COLO829 (cell line): ENCODE measurements at places on chromosomes 12 and 14.

GRCh38 chr14:59631237-59631636, 54.6 kb upstream of the CCDC175 start:
- DNase-seq, result peak; percentile 21

DNA sequence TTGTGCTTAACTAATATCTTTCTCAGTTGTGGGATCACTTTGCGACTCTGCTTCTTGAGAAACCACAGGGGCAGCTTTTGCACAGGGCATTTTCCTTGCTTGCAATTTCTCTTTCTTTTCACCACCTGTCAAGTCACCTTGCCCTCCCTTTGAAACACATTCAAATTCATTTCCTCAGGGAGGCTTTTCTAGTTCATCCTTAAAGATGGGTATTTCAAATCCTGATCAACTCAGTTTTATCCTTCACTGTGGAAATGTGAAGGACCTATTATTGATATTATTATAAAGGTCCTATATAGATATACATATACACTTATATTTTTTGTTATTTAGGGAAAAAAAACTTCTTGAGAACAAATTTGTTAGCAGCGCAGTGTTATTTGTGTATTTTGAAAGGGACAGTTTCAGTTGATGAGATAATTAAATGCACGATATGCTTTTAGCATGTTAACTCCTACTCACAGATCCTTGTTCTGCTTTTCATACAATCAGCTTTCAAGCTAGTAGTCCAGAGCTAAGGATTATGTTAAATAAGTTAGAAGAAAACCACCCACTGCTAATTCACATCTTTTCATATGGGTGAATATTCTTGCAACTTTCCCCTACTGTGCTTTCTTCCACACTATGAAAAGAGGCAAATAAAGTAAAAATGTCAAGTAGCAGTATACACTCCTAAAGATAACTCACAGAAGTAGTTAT, 501.4 kb upstream of the RGS6 start:
- no peak for DNase-seq

DNA sequence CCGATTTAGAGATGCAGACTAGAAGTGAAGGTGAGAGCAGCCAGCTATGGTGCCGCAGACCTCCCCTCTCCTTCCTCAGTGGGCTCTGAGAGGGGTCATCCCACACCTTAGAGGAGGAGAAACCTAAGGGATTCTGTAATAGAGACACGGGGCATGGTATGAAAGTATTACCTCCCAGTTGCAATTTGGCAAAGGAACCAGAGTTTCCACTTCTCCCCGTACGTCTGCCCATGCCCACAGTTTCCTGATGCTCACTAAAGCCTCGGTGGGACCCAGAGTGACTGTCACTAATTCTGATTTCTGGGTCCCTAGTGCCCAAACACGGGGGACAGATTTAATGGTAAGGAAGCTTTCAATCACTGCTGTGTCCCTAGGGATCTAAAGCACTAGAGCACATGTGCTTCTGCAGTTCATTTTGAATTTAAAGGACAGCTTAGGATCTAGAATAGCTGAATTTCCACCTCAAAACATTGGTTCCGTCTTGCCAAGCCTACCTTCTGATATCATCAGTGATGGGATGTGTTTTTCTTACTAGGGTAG, 44.1 kb downstream of the DAD1 start:
- DNase-seq, result no peak

- DNase-seq, result no peak
Observed at GRCh38 chr12:44377443-44378187, 498.5 kb downstream of the NELL2 start.

GRCh38 chr12:77003246-77003645, 62.1 kb downstream of the E2F7 start:
- DNase-seq, result no peak

DNA sequence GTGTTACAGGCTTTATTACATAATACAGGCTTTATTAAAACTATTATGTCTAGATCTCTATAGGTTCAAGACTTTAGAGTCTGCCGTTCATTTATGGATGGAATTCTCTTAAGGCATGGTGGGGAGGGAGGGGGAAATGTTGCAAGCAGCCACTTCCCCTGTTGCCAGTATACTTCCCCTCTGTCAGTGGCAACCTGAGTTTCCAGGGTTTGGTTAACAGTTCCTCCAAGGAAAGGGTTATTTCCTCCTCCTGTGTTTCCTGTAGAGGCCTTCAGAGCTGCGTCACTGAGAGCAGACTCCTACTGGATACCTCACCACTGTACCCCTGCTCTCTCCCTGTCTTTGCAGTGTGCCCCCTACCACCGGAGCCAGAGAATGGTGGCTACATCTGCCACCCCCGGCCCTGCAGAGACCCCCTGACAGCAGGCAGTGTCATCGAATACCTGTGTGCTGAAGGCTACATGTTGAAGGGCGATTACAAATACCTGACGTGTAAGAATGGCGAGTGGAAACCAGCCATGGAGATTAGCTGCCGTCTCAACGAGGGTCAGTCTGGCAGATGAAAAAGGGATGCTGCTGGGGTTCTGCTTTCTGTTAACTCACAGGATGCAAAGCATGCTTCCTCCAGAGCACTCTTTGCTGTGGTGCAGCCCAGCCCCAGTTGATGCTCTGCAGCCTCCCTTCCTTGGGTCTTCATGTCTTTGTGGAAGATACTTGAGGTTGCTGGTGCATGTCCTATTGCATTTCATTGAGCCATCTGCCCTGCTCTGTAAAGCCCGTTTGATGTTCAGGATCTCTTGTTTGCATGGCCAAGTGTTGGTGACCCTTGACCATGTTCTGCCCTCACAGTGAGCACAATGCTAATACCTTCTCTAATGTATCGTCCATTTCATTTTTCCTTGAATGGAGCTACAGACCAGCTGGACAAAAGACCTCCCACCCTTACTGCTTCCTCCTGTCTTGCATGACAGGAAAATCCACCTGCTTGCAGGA, 63.6 kb upstream of the SRSF5 start:
- no peak for DNase-seq

DNA sequence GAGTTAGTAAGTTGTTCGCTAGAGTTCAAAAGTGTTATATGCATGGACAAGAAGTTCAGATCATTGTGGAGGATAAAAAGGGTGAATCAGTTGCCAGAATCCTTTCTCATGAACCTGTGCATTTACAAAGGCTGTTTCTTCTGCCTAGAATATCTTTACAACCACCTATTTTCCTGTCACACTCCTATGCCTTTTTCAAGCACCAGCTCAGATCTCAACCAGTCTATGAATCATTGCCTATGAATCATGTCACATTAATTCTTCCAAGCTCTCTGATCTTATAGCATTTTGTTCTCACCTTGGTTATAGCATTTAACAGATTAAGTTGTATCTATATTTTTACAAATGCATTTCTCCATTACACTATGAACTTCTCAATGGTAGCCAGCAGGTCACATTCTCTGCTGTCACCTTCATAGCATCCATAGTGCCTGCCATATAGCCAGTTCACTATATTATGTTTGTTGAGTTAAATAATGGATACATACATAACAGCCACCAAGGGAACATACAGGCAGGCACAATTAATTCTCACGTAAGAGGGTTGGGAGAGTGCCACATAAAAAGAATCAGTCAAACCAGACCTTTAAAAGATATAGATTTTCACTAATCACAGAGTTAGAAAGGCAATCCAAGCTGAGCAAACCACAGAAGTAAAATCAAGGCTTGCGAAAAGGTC, 573.0 kb downstream of the FOXG1 start:
- no peak for DNase-seq

GRCh38 chr12:49440035-49440434, 72.8 kb downstream of the SPATS2 start:
- no peak for DNase-seq

DNA sequence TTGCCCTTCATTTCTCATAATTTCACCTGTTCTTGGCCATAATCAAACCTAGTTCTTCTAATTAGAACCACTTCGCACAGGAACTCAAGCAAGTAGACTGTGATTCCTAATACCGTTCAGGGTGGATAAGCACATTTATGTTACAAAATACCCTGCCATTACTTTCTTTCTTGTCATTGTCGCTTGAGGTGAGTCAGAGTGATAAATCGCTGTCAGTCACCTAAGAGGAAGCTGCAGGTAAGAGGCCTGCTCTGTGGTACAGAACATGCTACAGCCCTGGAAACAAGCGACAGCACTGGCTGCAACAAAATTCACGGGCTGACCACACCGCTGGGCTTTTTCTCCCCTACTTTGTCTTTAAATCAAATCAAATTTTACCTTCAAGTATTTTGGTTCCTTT, 218.2 kb downstream of the ANO6 start:
- no peak for DNase-seq

GRCh38 chr12:73057428-73057827, 785.3 kb downstream of the TRHDE start:
- no peak for DNase-seq

- peak; percentile 42 for DNase-seq
Observed at GRCh38 chr12:79897617-79898016, 37.3 kb downstream of the PPP1R12A start.

DNA sequence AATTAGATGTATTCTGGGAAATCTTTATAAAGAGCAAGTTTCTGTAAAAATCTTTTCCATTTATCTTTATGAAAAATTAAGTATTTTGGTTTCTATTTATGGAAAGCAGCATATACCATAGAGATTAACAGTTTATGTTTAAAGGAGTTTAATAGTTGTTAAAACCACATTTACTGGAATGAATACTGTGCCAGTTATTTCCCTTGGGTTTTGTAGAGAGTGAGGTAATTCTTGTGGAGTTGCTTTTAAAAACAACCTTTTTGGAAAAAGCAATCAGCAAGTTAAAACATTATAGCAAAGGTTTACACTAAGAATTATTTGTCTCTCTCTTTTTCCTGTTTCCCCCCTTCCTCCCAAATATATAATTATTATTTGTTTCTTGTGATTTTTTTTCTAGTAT, 34.9 kb downstream of the AEBP2 start:
- DNase-seq, result no peak

DNA sequence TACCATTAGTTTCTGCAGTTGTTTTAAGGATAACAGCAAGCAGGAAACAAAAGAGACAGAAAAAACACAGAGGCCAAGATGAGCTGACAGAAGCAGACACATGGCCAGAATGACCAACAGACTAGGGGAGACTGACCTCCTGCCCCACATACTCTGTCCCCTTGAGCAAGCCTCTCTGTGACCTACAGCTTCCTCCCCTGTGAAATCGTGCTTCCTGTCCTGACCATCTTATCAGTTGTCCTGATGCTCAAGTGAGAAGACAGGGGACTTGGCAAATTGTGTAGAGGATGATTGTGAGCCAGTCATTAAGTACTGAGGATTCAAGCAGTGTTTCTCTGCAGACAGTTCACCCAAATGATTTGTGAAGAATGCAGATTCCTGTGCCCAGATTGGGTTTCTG, 229.0 kb downstream of the SLC41A2 start:
- no peak for DNase-seq

DNA sequence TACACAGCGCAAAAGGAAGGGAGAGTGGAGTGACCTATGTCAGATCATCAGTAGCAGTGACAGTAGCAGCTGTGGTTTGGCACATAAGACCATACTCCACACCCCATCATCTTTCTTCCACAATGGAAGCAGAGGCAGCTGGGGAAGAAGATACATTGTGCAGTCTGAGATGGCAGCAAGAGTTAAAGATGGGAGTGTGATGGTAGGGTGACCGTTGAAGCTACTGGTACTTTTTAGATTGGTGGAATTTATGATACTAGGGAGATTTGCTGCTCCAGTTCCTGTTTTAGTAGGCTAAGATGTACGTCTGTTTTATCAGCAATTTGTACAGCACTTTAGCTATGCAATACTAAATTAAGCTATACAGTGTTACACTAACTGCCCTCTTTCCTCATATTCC, 291.0 kb downstream of the FUT8 start:
- no peak for DNase-seq

- DNase-seq, result no peak
Observed at GRCh38 chr12:131456301-131457027, 254.4 kb upstream of the SFSWAP start.

DNA sequence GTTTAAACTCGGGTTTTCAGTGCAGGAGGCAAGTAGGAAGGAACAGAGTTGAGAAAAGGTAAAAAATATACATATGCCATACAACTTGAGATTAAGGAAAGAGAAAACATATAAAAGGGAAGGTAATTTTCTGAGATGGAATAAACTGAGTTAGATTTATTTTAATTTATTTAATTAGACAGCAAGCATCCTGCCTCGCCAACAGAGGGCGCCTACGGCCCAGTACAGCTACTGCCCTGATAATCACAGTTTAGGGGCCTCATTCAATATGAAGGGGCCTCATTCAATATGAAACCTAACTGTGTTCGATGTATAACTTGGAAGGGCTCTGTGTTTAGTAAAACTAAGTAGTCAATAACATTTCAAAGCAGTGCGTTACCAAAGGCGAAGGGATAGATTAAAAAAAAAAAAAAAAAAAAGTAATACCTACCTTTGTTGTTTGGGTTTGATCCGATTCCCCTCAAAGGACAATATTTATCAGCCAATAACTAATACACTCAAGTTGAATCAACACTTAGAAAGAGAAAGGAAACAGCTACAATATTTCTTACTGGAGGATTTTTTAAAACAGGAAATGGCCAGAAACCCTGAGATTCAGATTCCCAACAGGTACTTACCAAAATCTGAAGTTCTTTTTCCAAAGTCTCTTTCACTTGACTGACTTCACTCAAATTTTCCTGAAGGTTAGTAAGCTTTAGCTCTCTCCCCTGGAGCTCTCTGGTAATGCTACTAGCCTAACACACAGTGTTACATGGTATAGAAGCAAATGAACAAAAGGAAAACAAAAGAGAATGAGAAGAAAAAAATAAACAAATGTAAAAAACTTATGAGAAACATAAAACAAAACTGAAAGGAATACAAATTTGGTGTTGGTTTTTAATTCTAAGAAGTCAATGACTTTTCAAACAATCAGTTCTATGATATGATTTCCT, 70.0 kb upstream of the VPS33A start:
- DNase-seq, result peak; percentile 24

DNA sequence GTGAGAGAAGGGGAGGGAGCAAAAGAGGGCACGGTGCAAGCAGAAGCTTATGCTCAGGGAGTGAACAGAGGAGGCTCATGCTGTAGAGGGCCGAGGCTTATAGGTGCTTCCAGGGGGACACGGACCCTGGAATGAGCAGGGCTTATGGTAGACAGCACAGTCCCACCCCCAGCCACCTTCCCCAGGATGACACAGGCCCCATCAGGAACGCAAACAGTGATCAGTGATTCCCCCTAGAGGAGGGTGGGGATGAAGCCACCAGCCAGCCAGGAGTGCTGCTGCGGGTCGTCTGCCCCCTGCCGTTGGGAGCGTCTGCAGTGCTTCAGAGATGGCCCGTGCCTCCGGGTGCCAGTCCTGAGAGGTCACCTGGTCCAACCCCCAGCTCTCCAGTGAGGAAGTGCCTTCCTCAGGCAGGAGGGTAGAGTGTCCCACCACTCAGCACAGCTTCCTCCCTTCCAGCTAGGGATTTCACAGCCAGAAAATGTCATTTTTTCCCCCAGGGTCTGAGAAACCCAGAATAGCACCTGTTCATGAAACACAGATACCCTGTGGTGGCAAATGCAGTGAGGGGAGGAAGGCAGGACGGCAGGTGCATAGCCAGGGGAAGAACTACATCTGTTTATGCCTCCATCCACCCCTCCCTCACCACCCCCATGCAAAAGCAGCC, 60.7 kb downstream of the SLC6A12 start:
- DNase-seq, result peak; percentile 56
